Lung microvascular endothelial cell (primary cell): ENCODE measurements at places on chromosomes 1 and 21. TPM values are rescaled to one million over a fixed set of nuclear protein-coding genes. Genes with fewer than 3 reads are reported as not detected.

DNA sequence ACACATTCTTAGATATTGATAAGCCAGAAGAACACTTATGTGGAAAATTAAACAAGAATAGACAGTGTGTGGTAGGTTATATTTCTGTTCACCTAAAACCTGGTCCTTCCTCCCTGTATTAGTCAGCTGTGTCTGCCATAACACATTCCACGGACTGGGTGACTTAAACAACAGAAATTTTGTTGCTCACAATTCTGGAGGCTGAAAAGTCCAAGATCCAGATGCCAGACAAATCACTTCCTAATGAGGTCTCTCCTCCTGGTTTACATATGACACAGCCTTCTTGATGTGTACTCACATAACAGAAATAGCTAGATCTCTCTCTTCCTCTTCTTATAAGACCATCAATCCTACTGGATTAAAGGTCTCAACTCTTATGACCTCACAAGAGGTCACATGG lies 25.7 kb downstream of the JMJD4 start:
- DNase-seq, result no peak

GPR89B gene
- 12.4 and 14.7 TPM in 2 replicates for total RNA-seq

DNA sequence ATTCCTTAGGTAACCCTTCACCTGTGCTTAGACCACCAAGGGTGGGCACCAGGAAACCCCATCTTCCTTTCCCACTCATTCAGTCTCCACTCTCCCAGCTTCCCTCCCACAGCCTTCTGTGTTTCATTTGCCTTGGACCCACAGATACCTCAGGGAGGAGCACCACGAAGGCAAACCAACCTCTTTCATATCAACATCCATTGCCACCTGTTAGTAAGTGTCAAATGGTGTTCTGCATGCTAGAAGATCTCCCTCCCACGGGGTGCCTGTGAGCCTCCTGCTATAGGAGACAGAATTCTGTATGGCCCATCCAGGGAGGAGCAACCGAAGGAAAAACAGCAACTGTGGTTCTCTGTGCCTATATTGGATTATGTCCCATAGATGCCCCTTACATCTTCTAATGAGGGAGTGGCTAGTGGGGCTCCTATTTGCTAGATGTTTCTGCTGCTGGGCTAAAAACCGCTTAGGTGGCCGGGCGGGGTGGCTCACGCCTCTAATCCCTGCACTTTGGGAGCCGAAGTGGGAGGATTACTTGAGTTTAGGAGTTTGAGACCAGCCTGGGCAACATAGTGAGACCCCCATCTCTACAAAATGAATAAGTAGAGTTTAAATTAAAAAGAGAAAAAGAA lies 25.6 kb upstream of the SCCPDH start:
- no peak for DNase-seq

OR2L13 gene
- not detected in 2 replicates for total RNA-seq

GRCh38 chr1:212067787-212068186 lies 32.2 kb downstream of the DTL start:
- peak; percentile 94 for DNase-seq

- no peak for DNase-seq
Measured at GRCh38 chr1:53073868-53074311, 11.9 kb downstream of the PODN start.

DNA sequence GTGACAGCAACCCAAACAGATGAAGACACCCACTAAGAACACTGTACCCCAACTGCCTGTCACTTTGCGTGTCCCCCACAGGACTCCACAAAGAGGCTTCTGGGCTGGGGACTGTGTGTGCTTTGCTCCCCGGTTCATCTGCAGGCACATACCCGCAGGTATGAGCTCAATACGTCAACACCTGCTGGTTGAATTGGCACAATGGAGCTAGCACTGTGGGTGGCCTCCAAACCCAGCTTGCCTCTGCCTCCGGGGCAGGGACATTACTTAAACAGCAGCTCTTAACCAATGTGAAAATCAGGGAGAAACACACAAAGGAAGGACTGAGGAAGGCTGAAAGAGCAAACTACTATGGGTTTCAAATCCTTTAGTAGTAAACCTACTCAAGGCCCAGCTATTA lies 140.2 kb upstream of the TIAM1 start:
- no peak for DNase-seq

- DNase-seq, result peak; percentile 12
Measured at GRCh38 chr1:19157653-19158052, 52.4 kb downstream of the UBR4 start.

- no peak for DNase-seq
Measured at GRCh38 chr1:58577654-58578030, 590 bp upstream of the TACSTD2 start.

CFHR1 gene
- total RNA-seq, result not detected in 2 replicates

DNA sequence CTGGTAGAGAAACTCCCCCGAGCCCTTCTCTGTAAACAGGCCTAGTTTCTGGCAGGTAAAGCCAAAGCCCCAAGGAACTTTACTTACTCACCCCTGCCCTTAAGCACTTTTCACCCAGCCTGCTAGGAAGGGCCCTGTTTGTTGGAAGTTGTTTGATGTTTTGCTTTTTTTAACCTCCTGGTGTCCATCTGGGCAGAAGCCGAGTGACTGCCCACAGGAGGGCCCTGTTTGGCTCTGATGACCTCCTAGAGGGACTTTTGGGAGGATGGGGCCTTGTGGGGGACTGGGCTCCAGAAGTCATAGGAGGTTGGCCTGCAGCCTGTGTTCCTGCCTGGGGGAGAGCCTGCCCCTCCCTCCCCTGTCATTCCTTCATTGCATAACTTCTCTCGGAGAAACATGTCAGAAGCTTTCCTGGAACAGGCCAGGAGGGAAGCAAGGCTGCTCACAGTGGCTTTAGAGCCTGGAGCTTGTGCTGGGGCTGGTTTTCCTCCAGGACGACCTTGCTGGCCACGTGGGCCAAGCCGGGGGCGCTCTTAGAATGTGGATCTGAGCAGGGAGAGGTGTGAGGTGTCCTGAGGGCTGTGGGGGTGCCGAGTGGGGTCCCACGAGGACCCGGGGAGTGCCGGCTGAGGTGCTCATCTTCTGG lies 33.9 kb downstream of the COQ8A start:
- DNase-seq, result no peak

GRCh38 chr1:87325982-87326738 lies 2.5 kb upstream of the LMO4 start:
- DNase-seq, result peak; percentile 71
